ENCODE measurements at places on chromosomes 6 and 20.
A peak's percentile ranks its signal among the peaks of the same experiment; 100 is the strongest.

- DNase-seq = no peak
Measured at GRCh38 chr6:127494240-127494767, 24.8 kb downstream of the MTCL3 start.

DNA sequence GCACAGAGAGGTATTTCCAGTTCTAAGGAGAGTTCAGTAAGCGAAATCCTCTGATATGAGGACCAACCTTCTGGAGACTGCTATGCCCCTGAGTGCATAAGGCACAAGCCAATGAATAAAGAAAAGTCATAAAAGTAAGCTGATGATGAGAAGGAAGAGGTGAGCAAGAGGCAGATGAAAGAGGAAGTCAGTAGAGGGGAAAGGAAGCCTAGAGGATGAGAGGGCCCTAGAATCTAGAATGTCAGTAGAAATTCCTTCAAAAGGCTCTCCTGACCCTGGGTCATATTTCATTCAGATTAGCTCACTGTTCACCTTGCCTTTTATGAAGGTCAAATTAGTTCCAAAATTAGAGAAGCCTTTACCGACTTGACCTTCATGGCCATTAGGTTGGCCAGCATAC is 209.2 kb downstream of the CD83 start:
- no peak for DNase-seq

DNA sequence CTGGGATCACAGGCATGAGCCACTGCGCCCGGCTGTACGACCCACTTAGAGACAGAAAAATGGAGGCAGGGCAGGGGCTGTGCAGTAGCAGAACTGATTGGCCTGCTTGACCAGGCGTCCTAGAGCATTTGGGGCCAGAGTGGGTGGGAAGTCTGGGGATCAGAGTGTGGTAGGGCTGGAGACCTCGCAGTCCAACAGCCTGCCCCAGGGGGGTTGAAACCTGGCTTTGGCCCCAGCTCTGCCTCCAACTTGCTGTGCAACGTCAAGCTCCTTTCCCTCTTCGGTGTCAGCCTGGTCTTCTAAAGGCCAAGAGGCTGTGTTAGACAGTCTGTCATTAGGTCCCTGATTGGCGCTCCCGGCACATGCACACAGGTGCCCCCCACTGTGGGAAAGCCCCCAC is 15.3 kb upstream of the SPDEF start:
- DNase-seq = no peak

DNA sequence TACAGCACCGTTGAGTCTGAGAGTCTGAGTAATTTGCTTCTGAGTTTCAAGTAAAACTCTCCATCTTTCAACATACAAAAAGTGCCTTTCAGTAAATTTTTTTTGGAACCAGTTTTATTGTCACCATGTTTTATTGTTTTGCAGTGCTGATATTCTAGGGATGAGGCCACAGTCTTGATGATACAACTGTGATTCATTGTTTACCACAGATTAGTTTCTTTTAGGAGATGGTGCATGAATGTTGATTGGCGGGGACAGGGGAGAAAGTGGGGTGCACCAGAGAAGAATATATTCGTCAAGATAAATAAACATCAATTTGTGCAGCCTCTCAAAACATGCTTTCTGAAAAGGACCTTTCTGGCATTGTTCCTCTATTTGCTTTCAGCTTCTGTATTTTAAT is 109.0 kb downstream of the MCHR2 start:
- no peak for DNase-seq

- no peak for DNase-seq
Measured at GRCh38 chr6:5457983-5458683, 196.8 kb downstream of the FARS2 start.

- no peak for DNase-seq
Measured at GRCh38 chr20:53598140-53599043, 4.8 kb upstream of the ZNF217 start.

GRCh38 chr6:104789770-104790190 is 69.9 kb downstream of the HACE1 start:
- DNase-seq = no peak

GRCh38 chr20:10655720-10656669 is 17.8 kb downstream of the JAG1 start:
- no peak for DNase-seq

- DNase-seq = no peak
Measured at GRCh38 chr6:55437141-55437540, 109.9 kb downstream of the GFRAL start.

DNA sequence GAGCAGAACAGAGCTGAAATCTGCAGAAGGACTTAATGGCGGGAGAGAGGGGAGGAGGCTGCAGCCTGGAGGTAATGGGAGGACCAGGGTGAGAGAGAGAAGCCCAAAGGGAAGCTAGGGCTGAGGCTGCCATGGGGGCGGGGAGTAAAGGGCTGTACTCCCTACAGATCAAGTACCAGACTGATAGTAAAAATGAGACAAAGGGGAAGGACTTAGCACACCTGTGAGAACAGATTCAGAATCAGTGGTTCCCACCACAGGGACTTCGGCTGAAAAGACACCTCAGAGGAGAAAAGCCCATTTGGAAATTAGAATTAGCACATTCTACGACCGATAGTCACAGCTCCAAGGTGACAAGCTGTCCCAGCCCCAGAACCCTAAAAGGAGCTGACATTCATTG is 6.4 kb upstream of the TBXT start:
- no peak for DNase-seq

- no peak for DNase-seq
Measured at GRCh38 chr20:34334654-34335407, 28.2 kb upstream of the ITCH start.

DNA sequence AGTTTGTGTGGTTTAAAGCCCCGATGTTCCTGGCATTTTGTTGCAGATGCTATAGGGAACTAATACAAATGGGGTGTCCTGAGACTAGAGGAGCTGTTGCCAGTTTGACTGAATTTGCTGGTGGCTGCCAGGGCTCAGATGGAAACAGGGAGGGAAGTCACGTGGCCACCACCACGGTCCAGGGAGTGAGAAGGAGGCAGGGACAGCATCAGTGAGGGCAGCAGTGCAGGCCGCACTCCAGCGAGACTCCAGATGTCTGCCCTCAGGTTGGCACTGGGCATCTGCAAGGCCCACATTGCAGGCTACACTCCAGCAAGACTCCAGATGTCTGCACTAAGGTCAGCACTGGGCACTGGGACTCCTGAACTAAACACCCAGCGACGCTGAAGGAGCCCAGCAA is 86.2 kb downstream of the RAMACL start:
- no peak for DNase-seq

- no peak for DNase-seq
Measured at GRCh38 chr20:9032758-9033157, 36.1 kb upstream of the PLCB4 start.

- DNase-seq = no peak
Measured at GRCh38 chr6:140609956-140610355, 1235.5 kb upstream of the CITED2 start.

- DNase-seq = peak; percentile 6
Measured at GRCh38 chr6:135162678-135163439, 18.2 kb upstream of the MYB start.

- no peak for DNase-seq
Measured at GRCh38 chr6:138429761-138430160, 25.7 kb downstream of the HEBP2 start.

- DNase-seq = no peak
Measured at GRCh38 chr20:38426006-38426897, 8.9 kb downstream of the SNHG17 start.

DNA sequence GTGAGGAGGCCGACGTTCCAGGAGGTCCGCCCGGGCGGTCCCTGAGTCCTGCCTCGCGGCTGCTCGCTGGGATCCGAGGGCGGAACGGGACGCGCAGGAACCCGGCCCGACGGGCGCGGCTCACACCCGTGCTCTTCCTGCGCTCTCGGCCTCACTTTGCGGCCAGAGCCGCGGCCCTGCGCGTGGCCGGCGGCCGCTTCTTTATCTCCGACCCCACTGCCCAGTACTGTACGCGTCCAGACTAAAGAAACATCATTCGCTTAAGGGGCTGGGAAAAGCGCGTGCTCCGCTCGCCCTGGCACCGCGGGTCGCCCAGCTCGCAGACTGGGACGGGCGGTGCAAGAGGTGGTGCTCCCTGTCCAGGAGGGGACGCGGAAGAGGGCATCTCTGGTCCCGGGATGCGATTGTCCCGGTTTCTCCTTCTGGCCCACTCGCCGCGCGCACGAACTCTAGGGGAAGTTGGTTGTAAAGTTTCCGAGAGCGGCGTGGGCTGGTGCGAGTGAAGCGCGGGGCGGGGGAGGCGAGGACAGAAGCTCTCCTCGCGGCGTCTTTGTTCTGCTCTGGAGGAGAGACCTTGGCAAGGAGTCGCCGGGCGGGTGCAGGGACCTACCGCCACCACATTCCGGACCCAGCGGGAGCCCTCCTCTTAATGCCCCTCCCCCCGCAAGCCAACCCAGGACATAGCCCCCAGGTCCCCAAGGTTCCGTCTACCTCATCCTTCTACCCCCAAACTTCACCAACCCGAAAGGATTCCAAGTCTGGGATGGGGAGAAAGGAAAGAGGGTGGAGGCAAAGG is 71.0 kb downstream of the SOX4 start:
- no peak for DNase-seq

DNA sequence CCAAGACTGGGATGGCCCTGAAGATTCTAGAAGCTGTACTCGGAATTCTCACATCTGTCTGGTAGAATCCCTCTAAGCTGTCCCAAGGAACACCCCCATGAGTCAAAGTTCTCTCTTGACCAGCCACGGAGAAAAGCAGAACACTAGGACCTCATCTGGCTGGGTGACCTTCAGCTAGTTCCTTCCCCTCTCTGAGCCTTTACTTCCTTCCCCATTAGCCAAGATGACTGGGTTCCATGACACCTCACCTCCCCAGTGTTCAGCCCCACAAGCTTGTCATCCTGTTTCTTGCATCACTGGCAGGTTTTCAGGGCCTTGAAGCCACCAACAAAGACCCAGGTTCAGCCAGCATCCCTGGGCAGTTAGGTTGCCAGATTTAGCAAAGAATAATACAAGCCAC is 47.8 kb downstream of the MAFB start:
- no peak for DNase-seq

- DNase-seq = no peak
Measured at GRCh38 chr20:40457404-40457803, 231.6 kb downstream of the MAFB start.

- no peak for DNase-seq
Measured at GRCh38 chr20:10848810-10849370, 175.1 kb upstream of the JAG1 start.

GRCh38 chr20:20524756-20525155 is 156.9 kb downstream of the INSM1 start:
- DNase-seq = no peak

- peak; percentile 16 for DNase-seq
Measured at GRCh38 chr20:719816-720215, 44.2 kb upstream of the SCRT2 start.

GRCh38 chr6:55663914-55664313 is 84.9 kb upstream of the HMGCLL1 start:
- DNase-seq = no peak

GRCh38 chr6:47196113-47196512 is 113.6 kb downstream of the TNFRSF21 start:
- no peak for DNase-seq

- DNase-seq = no peak
Measured at GRCh38 chr6:452301-453067, 60.9 kb downstream of the IRF4 start.

DNA sequence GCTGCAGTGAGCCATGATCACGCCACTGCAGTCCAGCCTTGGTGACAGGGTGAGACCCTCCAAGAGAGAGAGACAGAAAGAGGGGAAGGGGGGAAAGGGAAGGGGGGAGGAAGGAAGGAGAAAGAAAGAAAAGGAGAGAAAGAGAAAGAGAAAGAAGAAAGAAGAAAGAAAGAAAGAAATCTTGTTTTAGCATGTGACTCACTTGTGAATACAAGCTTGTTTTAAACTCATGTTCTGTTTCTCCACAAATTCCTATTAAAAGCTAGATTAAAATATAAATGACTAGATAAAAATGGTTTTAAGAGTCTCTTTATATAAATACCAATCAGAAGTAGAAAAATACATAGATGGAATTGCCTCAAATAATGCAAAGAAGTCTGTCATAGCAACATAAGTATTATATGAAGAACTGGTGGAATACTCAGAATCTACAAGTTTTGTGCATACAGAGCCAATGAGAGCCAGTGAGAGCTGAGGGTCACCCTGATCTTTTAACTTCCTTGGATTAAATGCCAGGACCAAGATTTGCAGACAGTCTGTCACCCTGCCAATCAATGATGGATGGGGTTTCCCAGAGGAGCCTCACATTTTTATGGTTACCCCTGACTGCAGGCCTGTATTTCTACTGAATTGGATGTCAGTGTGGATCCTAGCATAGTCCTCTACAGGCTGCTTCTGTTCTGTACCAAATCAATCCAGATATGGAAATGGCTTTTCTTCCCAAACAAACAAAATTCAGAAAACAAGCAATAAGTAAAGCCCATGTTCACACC is 50.8 kb upstream of the LY86 start:
- DNase-seq = no peak

- no peak for DNase-seq
Measured at GRCh38 chr20:25863536-25864325, 167.1 kb upstream of the ZNF337 start.

- no peak for DNase-seq
Measured at GRCh38 chr20:37845241-37845681, 57.7 kb upstream of the VSTM2L start.

DNA sequence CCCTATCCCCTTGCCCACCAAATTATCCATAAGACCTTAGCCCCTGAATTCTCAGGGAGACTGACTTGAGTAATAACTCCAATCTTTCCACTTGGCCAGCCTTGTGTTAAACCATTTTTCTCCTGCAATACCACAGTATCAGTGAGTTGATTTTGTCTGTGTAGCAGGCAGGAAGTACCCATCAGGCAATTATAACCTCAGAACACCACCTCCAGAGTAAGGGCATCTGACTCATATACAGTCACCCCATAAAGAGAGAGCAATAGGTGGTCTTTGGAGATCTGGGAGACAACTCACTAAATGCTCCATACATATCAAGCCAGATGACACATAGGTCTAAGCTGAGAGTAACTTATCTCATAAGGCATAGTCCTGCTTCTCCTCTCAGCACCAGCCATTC is 83.7 kb downstream of the FILIP1 start:
- no peak for DNase-seq

DNA sequence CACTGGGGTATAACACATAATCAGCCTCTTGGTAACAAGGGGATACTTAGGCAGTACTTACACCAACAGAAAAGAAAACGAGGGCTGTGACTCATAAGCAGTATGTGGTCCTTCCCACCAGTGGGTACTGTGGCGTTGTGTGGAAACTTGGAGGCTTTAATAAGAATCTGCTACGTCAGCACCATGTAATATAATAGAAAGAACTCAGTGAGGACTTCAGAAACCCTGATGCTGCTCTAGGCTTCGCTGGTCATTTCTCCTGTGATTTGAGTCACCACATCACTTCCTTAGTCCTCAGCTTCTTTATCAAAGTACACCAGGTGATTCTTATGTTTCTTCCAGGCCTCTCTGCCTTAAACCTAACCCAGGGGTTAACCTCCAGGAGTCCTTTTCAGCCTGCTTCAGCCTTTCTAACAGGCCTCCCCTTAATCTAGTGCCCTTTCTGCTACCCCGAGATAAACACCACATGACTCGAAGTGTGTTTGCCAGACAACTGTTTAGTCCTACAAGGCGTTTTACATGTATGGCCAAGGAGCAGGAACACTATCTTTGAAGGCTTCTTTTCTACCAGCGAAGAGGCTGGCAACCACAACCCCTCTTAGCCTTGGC is 68.5 kb downstream of the FYN start:
- DNase-seq = no peak

GRCh38 chr6:13101409-13101808 is 226.9 kb downstream of the TBC1D7 start:
- no peak for DNase-seq
